Right ventricle myocardium superior (tissue), 1 donor: ENCODE measurements at places on chromosomes 2 and 18. TPM values are rescaled to one million over a fixed set of nuclear protein-coding genes. Genes with fewer than 3 reads are reported as not detected.

The ZFP36L2 gene
- 45.0 TPM for total RNA-seq

The AGBL5 gene
- 6.8 TPM for total RNA-seq

The CAPN14 gene
- 0.32 TPM for total RNA-seq

The NEU4 gene
- not detected for total RNA-seq

The CPO gene
- total RNA-seq: not detected

The SLC4A5 gene
- total RNA-seq: 1.3 TPM

The MBD2 gene
- total RNA-seq: 43.6 TPM

The ASB18 gene
- 4.5 TPM for total RNA-seq

The DHX57 gene
- 12.6 TPM for total RNA-seq

The NOL4 gene
- total RNA-seq: not detected

The ST8SIA5 gene
- 1.5 TPM for total RNA-seq

The ATP6V1C2 gene
- total RNA-seq: 1.6 TPM

The PTPRN gene
- total RNA-seq: not detected

The IL36RN gene
- total RNA-seq: not detected

DNA sequence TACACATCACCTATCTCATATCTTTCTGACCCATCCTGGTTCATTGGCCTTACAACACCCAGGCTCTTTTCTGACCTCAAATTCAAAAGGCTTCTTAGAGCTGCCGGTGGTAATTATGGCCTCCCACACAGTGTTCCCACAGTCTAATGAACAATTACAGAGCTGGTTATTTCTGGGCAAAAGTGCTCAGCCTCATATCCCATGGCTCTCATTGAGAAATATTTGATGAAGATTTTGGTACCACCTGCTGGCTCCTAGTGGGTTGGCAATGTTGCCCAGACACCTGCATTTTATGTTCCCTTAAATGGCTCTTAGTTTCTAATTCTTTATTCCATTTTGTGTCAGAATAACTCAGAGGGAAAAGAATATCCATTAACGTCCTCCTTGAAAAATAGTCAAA is 20.1 kb upstream of the SCYGR2 start:
- DNase-seq: no peak

- no peak for DNase-seq
Observed at GRCh38 chr2:62966991-62967390, 83.6 kb upstream of the OTX1 start.

- no peak for DNase-seq
Observed at GRCh38 chr18:23920054-23920453, 94.5 kb upstream of the TTC39C start.

- no peak for DNase-seq
Observed at GRCh38 chr2:195486987-195487644, 169.9 kb upstream of the SLC39A10 start.

DNA sequence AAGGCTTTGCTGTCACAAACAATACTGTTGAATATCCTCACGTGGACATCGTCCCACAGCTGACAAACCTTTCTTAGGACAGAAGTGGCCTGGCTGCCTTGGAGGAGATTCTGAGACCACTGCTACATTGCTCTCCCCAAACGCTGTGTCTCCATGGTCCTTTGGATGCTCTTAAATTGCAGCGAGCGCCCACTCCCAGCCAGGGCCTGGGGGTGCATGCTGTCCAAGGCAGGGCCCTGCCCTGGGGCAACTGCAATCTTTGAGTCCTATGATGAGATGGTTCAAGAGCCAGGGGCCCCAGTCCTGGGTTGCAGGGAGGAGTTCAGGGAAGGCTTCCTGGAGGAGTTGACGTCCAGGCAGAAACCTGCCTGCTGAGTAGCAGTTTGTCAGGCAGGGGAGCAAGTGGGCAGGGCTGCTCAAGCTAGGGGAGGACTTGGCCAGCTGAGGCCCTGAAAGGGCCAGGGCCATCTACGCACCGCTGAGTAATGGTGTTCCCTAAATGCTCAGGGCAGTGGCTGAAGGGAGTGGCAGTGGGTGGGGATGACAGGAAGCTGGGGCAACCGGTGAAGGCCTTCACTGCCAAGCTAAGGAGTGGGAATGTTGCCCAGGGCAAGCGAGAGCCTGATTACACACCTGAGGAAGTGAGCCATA is 10.8 kb upstream of the SDC1 start:
- no peak for DNase-seq

- no peak for DNase-seq
Observed at GRCh38 chr2:43370146-43370545, 143.7 kb upstream of the ZFP36L2 start.

DNA sequence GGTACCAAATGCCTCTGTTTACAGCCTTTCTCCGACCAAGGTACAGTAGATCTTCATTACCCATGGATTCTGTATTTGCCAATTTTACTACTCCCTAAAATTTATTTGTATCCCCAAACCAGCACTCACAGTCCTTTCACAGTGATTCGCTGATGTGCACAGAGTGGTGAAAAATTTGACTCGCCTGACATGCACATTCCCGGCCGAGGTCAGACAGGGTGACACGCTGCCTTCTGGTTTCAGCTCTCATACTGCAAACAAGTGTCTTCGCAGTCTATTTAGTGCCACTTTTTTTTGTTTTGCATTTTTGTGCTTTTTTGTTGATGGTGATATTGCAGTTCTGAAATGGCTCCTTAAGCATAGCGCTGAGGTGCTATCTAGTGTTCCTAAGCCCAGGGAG is 71.0 kb downstream of the MAPK4 start:
- no peak for DNase-seq

GRCh38 chr2:20378891-20379519 is 28.4 kb upstream of the PUM2 start:
- peak; percentile 89 for DNase-seq

- no peak for DNase-seq
Observed at GRCh38 chr18:9792565-9793245, 84.6 kb downstream of the RAB31 start.

GRCh38 chr2:28432362-28432761 is 39.7 kb downstream of the FOSL2 start:
- DNase-seq: no peak

GRCh38 chr18:36623681-36624190 is 205.1 kb downstream of the TPGS2 start:
- DNase-seq: no peak

- no peak for DNase-seq
Observed at GRCh38 chr18:34189656-34190435, 34.9 kb downstream of the NOL4 start.

DNA sequence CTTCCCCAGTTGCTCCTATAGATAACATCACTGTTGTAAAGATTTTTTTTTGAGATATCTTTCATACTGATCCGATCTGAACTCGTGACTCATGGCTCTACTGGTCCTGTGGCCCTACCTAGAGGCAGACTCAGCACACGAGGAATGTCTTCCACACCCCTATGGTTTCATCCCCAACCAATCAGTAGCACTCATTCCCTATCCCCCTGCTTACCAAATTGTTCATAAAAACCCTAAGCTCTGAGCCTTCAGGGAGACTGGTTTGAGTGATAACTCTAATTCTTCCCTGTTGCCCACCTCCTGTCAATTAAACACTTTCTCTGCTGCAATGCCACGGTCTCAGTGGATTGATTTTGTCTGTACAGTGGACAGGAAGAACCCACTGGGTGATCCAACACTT is 4.2 kb upstream of the SAP130 start:
- no peak for DNase-seq

GRCh38 chr2:28049416-28049815 is 158.9 kb downstream of the BABAM2 start:
- DNase-seq: no peak

- DNase-seq: no peak
Observed at GRCh38 chr2:8538931-8539621, 142.8 kb upstream of the ID2 start.

GRCh38 chr2:61733563-61733962 is 120.3 kb downstream of the FAM161A start:
- no peak for DNase-seq

DNA sequence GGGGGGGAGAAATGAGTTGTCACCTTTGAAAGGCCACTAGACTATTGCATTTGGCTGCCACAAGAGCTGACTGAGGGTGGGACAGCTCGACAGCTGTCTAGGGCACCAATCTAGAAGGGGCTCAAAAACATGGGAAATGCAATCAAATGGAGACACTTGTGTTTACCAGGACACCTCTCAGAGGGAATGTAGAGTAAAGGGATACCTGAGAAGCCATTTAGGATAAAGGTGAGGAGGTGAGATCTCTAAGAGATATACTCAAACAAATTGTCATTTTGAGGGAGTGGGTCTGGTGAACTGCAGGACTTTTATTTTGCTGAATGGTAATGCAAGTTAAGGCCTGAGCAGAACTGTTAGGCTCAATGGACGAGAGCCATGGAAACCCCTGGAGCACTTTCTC is 159.8 kb downstream of the DDX1 start:
- DNase-seq: no peak

DNA sequence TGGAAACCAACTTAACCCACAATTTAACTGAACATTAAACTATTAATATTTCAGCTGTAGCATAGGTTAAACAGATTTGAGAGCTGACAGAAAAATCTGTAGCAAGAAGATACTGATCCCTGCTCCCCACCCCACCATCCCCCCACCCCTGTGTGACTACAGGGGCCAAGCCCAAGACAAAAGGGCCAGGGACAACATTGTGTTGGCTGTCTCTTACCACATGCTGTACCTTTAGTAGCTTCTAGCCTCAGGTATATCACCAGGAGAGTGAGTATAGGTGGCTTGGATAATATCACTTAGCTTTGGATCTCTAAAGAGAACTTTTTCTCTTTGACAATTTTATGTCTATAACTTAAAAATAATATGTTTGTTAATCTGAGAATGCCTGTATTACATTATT is 140.7 kb downstream of the AGPS start:
- DNase-seq: no peak

DNA sequence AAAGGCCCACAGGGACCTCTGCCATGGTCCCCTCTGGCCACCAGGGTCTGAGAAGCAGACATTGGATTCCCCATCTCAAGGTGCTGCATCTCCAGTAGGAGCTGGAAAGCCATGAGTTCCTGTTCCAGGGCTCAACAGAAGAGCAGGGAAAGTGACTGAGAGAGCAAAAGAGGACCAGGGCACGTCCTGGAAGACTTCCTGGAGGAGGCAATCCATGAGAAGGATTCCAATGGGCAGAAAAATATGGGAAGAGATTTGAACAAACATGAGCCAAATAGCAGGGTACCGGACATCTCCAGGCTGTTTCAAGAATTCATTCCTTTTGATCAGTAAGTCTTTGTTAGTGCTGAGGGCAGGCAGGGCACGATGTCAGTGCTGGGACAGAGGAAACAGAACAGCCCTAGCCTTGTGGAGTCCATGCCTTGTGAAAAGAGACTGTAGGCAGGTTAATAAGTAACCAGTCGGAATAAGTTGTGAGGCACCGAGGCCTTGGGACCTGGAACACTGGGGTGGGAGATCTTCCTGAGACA is 72.8 kb upstream of the TWIST2 start:
- DNase-seq: no peak

GRCh38 chr18:79982736-79983135 is 5.6 kb downstream of the TXNL4A start:
- no peak for DNase-seq

GRCh38 chr2:19369341-19369955 is 11.0 kb upstream of the OSR1 start:
- DNase-seq: no peak

DNA sequence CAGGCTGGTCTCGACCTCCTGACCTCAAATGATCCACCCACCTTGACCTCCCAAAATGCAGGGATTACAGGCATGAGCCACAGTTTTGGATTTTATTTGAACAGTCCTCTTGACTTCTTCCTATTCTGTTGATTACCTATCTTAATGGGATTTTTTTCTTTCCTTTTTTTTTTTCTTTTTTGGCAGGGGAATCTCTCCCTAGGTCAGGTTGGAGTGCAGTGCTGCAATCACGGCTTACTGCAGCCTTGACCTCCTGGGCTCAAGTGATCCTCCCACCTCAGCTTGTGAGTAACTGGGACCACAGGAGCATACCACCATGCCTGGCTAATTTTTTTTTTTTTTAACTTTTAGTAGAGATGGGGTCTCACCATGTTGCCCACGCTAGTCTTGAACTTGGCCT is 2.8 kb downstream of the MTHFD2 start:
- no peak for DNase-seq

DNA sequence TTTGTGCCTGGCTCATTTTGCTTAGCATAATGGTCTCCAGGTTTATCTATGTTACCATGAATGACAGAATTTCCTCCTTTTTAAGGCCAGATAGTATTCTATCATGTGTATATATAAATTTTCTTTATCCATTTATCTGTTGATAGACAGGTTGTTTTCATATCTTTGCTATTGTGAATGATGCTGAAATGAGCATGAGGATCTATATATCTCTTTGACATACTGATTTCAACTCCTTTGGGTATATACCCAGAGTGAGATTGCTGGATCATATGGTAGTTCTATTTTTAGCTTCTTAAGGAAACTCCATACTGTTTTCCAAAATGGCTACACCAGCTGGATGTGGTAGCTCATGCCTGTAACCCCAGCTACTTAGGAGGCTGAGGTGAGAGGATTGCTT is 86.4 kb upstream of the LTBP1 start:
- DNase-seq: no peak

DNA sequence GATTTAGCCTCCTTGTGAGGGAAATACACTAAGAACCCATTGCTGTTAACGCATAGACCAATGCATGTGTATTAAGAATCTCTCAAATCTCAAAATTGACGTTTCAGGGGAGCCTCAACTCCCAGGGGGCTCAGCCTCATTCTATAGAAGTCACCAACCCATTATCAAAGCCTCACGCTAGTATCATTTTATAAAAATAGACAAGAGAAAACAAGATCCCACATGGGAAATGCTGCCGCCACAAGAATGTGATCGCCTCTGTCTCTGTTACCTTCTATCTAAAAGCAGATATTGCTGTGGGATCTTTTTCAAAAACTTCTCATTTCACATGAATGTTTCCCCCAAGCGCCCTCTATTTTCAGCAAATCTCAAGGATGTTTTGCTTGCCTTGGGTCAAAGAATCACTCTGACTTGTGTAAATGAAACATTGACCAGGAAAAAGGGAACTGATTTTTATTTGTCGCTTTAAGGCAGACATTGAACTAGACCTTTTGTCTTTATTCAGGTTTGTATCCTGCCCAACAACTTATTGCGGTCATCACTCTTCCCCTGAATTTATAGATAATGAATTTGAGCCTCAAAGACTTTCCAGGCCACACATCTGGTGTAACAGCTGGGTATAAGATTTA is 679.0 kb upstream of the ID2 start:
- no peak for DNase-seq

DNA sequence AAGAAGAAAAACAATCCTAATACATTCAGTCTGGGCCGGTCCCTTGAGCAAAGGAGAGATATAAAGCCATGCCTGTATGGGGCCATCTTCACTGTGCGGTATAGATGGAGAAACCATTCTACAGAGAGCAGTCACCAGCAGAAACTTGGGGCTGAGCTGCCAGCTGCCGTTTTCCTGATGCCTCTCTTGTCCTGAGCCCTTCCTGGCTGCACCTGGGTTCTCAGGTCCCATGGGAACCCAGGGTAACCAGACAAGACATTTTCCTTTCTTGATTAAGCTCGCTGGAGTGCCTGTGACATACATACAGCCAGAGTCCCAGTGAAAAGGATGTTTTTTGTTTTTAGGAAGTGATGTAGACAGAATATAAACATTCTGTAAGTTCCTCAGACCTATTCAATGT is 5.3 kb upstream of the METTL21A start:
- DNase-seq: no peak
